ENCODE measurements at places on chromosomes 12 and 14. TPM values are rescaled to one million over a fixed set of nuclear protein-coding genes. Genes with fewer than 3 reads are reported as not detected.

Gene LRIG3
- total RNA-seq, result 41.4 TPM

DNA sequence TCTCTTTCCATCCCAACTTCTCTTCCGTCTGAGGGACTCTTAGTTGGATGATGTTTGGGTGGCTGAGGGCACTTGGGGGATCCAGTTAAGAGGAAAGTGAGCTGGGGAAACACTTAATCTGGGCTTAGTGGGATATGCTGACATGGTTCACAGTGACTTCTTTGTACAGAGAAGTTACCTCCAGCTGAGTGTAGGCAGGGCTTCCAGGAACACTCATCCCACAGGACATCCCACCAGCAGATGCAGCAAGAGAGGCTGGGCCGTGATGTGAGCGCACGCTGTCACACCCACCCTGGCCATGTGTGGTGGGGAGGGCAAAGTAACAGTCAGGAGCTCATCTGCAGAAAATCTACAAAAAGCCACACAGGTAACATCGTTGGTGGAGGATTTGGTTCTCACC lies 832 bp upstream of the CACNA2D4 start:
- H3K4me3 ChIP-seq, result no peak overlapping the region
- H3K27me3 ChIP-seq, result peaks cover 6% of the 10 kb centered on the region
- peak; percentile 58 for DNase-seq
- peaks cover 28% of the 10 kb centered on the region for H3K4me1 ChIP-seq
- no peaks in the 10 kb centered on the region for H3K36me3 ChIP-seq
- H3K27ac ChIP-seq, result no peak overlapping the region

DNA sequence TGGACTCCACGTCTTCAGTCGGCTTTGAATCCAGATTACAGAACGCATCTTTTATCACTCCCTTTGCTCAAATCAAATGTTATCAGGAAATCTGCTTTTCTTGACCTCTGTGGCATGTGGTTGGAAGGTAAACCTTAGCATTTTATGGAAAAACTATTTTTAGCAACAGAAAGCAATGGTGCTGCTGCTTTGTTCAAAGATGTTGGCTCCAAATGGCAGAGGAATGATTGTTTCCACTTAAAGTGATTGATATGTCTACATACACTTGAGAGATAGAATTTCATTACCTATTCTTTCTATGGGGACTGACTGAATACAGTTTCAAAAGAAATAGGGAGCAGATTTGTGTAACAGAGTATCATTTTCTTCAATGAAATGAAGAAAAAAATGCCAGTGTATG lies 761.2 kb downstream of the NOVA1 start:
- H3K27me3 ChIP-seq, result no peaks in the 10 kb centered on the region
- no peak overlapping the region for H3K27ac ChIP-seq
- H3K4me3 ChIP-seq, result no peak overlapping the region
- no peak for DNase-seq

Gene ING4
- 49.9 TPM for total RNA-seq

- H3K36me3 ChIP-seq, result no peaks in the 10 kb centered on the region
- DNase-seq, result no peak
- no peaks in the 10 kb centered on the region for H3K27me3 ChIP-seq
- peaks cover 51% of the 10 kb centered on the region for H3K4me1 ChIP-seq
- H3K27ac ChIP-seq, result peak overlapping the region; percentile 65
Measured at GRCh38 chr12:11718768-11719253, 69.3 kb downstream of the ETV6 start.

DNA sequence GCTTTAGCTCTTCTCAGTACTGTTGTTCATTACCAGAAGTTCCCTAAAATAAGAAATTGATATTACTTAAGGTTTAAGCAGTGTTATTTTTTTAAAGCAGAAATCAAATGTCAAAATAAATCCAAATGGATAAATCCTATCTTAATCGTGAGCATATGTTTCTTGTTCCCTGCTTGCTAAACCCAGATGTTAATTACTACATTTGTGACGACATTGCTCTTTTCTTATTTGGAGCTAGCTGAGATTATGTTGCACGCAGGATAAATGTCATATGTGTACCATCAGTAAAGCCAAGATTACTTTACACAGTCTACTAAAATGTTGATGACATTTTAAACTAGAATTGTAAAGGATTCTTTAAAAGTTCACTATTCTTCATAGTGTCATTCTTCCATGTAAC lies 157.5 kb downstream of the PLCZ1 start:
- H3K27ac ChIP-seq, result no peak overlapping the region
- no peak for DNase-seq
- no peaks in the 10 kb centered on the region for H3K27me3 ChIP-seq
- H3K36me3 ChIP-seq, result no peaks in the 10 kb centered on the region

DNA sequence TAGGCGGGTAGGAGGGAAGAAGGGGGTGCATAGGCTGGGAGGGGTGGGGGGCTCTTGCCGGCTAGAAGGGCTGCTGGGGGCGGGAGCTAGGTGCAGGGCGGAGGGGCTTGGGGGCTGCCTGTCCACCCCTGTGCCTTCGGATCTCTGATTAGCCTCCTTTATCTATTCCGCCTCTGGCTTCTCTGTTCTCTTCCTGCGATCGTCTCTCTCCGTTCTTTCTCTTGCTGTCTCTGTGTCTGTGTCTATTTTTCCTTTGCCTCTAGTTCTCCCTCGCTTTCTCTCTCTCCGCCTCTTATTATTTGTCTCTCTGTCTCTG lies 166.7 kb upstream of the LHX5 start:
- H3K4me1 ChIP-seq, result no peaks in the 10 kb centered on the region
- no peak overlapping the region for H3K27ac ChIP-seq
- no peak overlapping the region for H3K4me3 ChIP-seq
- H3K27me3 ChIP-seq, result no peaks in the 10 kb centered on the region
- H3K36me3 ChIP-seq, result no peaks in the 10 kb centered on the region

- no peak overlapping the region for H3K27ac ChIP-seq
- H3K27me3 ChIP-seq, result no peaks in the 10 kb centered on the region
- no peak for DNase-seq
- H3K4me3 ChIP-seq, result no peak overlapping the region
- H3K36me3 ChIP-seq, result no peaks in the 10 kb centered on the region
Measured at GRCh38 chr12:29743077-29743476, 40.7 kb downstream of the TMTC1 start.

Gene RD3L
- total RNA-seq, result not detected

DNA sequence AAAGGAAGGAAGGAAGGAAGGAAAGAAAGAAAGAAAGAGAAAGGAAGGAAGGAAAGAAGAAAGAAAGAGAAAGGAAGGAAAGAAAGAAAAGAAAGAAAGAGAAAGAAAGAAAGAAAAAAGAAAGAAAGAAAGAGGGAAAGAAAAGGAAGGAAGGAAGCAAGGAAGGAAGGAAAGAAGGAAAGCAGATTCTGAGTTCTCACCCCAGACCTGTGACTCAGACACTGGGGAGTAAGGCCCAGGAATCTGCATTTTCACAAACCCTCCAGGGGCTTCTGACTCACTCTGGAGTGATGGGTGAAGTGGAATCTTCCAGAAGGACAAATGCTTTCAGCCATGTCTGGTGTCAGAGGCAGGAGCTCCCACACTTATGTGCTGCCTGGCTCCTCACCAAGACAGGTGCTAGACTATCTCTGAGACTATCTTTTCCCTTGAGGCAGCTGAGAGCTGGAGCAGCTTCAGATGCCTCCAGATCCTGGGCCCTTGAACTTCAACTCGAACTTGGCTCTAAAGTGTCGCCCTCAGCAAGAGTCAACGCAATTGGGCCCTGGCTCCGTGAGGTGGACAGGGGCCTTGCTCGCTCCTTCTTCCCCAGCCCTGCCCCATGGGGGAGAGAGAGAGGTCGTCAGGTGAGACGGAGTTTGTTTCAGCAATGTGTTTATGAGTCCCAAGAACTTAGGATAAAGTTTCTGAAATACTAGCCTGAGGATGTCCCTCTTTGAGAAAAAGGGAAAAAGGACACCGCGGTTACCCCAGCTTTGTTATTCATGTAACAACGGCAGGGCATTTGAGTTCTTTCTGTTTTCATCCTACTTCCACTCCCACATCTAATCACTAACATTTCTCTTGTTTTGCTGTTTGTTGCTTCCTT lies 19.8 kb upstream of the SCARB1 start:
- DNase-seq, result no peak
- H3K36me3 ChIP-seq, result no peaks in the 10 kb centered on the region
- peaks cover 22% of the 10 kb centered on the region for H3K4me1 ChIP-seq
- H3K4me3 ChIP-seq, result no peak overlapping the region
- no peak overlapping the region for H3K27ac ChIP-seq
- H3K27me3 ChIP-seq, result no peaks in the 10 kb centered on the region

DNA sequence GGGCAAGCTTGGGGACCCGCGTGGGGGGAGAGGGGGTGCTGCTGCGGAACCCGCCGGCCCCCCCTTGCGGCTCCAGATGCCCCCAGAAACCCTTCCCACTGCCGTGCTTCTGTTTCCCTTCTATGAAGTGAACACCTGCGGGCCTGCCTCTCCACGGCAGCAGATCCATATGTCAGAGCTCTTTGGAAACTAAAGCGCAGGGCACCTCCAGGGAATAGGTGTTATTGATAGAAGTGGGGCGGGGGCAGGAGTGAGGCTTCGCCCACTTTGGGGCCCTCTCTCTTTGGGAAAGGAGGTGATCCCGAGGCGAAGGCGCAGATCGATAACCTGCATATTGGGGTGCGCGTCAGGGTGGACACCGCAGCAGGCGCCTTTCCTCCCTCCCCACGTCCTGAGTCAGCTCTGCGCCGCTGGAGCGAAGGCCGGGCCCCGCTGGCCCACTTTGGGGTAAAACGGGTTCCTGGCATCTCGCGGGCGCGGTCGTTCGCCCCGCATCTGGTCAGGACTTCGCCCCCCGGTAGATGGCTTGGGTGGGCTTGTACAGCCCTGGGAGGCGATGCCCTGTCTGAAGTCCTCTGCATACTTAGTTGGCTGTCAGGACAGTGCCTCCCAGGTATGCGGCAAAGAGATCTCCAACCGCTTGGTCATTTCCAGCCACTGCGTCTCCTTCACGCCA lies 524 bp downstream of the KMT5A start:
- no peaks in the 10 kb centered on the region for H3K27me3 ChIP-seq
- no peaks in the 10 kb centered on the region for H3K36me3 ChIP-seq
- peak; percentile 88 for DNase-seq
- peaks cover 43% of the 10 kb centered on the region for H3K4me1 ChIP-seq
- H3K4me3 ChIP-seq, result peak overlapping the region; percentile 98
- H3K27ac ChIP-seq, result peak overlapping the region; percentile 79

DNA sequence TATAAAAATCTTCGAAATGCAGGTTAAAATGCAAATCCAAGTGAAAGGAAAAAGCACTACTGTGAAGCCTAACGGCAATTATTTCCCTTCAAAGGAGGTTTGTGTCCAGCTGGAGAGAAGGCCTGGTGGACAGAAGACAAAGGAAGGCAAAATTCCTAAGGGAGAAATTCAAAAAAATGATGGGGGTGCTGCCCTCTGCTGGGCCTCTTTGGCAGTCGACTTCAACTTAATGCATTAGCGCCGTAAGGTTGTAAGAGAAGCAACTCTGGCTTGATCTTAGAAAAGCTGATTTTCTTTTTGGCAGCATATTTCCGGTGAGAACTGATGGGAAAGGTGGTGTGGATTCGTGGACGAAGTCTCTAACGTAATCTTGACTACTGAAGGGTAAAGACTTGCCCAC lies 34.3 kb upstream of the CHFR start:
- H3K36me3 ChIP-seq, result peaks cover 14% of the 10 kb centered on the region
- no peaks in the 10 kb centered on the region for H3K4me1 ChIP-seq
- no peak for DNase-seq
- no peak overlapping the region for H3K4me3 ChIP-seq
- no peak overlapping the region for H3K27ac ChIP-seq
- no peaks in the 10 kb centered on the region for H3K27me3 ChIP-seq

DNA sequence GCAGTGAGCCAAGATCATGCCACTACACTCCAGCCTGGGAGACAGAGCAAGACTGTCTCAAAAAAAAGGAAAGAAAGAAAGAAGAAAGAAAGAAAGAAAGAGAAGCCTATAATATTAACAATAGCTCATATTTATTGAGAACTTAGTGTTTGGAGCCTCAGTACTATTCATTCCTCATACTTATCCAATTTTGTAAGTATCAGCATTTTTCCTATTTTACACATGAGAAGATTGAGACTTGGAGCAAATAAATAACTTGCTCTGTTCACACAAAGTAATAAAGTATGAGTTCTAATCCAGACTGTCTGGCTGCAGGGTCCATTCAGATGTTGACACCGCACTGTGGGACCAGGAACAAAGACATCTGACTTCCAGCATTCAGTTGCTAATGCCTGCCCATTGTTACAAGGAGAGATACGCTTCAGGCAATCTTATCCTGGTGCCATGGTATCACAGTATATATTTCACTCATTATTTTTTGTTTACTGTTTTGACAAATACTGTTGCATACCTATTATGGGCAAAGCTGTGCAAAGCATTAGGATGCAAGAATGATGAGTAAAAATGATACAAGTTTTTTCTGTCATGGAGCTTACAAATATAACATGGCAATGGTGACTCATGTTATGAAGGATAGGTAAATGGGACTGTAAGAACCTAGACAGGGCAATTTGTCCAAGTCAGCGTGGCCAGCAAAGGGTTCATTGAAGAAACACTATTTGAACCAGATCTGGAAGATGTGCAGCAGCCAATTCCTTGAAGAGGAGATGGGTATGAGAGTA lies 21.4 kb upstream of the TMTC2 start:
- H3K36me3 ChIP-seq, result no peaks in the 10 kb centered on the region
- H3K4me3 ChIP-seq, result no peak overlapping the region
- DNase-seq, result no peak
- H3K4me1 ChIP-seq, result no peaks in the 10 kb centered on the region

- no peaks in the 10 kb centered on the region for H3K36me3 ChIP-seq
- H3K4me1 ChIP-seq, result no peaks in the 10 kb centered on the region
- H3K27me3 ChIP-seq, result no peaks in the 10 kb centered on the region
Measured at GRCh38 chr12:121390856-121391255, 9.1 kb upstream of the RNF34 start.

GRCh38 chr12:49036029-49036428 lies 17.5 kb upstream of the PRKAG1 start:
- DNase-seq, result no peak
- no peak overlapping the region for H3K27ac ChIP-seq
- no peak overlapping the region for H3K4me3 ChIP-seq
- H3K4me1 ChIP-seq, result no peaks in the 10 kb centered on the region

GRCh38 chr12:127588249-127588648 lies 678.7 kb upstream of the TMEM132C start:
- H3K36me3 ChIP-seq, result no peaks in the 10 kb centered on the region
- H3K27me3 ChIP-seq, result no peaks in the 10 kb centered on the region
- no peak for DNase-seq
- no peak overlapping the region for H3K27ac ChIP-seq

DNA sequence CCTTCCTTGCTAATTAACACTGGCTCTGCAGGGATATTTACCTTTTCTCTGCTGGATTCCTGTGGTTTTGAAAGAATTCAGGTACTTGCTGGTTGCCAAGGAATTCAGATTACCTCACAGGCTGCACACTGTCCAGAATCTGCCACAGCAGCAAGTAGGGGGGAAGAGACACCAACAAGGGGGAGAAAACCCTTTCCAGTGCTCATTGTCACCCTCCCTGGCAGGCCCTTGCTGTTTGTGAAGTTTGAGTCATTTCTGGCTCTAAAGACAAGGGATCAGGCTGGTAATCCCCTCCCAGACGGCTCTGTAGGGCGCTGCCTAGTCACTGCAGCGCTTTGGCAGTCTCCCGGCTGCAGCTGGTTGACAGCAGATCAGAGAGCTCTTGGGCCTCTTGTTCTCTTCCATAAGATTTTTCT lies 50.8 kb downstream of the TTLL5 start:
- no peaks in the 10 kb centered on the region for H3K4me1 ChIP-seq
- H3K27ac ChIP-seq, result no peak overlapping the region
- H3K36me3 ChIP-seq, result no peaks in the 10 kb centered on the region
- no peak overlapping the region for H3K4me3 ChIP-seq
- no peak for DNase-seq

Gene ATF7IP
- 84.5 TPM for total RNA-seq

- H3K27ac ChIP-seq, result no peak overlapping the region
- peaks cover 27% of the 10 kb centered on the region for H3K36me3 ChIP-seq
Measured at GRCh38 chr12:22533155-22533554, 11.2 kb downstream of the C2CD5 start.

GRCh38 chr14:77516126-77516525 lies 17.5 kb upstream of the ISM2 start:
- no peaks in the 10 kb centered on the region for H3K4me1 ChIP-seq
- H3K36me3 ChIP-seq, result peaks cover 98% of the 10 kb centered on the region
- H3K27me3 ChIP-seq, result no peaks in the 10 kb centered on the region
- H3K27ac ChIP-seq, result no peak overlapping the region

Gene CBX5
- total RNA-seq, result 52.0 TPM

Gene DAO
- 0.42 TPM for total RNA-seq

Data from spleen (tissue), 13 donors.